ENCODE measurements at places on chromosomes 4 and X.

DNA sequence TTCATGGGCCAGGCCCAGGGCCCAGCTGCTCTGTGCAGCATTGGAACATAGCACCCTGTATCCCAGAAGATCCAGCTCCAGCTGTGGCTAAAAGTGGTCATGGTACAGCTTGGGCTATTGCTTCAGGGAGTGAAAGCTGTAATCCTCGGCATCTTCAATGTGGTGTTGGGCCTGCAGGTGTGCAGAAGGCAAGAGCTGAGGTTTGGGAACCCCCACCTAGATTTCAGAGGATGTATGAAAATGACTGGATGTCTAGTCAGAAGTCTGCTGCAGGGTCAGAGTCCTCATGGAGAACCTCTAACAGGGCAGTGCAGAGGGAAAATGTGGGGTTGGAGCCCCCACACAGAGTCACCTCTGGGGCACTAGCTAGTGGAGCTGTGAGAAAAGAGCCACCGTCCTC is 341.7 kb downstream of the PPP3CA start:
- DNase-seq = no peak

- no peak for DNase-seq
Observed at GRCh38 chr4:3307891-3308575, 15.2 kb downstream of the RGS12 start.

DNA sequence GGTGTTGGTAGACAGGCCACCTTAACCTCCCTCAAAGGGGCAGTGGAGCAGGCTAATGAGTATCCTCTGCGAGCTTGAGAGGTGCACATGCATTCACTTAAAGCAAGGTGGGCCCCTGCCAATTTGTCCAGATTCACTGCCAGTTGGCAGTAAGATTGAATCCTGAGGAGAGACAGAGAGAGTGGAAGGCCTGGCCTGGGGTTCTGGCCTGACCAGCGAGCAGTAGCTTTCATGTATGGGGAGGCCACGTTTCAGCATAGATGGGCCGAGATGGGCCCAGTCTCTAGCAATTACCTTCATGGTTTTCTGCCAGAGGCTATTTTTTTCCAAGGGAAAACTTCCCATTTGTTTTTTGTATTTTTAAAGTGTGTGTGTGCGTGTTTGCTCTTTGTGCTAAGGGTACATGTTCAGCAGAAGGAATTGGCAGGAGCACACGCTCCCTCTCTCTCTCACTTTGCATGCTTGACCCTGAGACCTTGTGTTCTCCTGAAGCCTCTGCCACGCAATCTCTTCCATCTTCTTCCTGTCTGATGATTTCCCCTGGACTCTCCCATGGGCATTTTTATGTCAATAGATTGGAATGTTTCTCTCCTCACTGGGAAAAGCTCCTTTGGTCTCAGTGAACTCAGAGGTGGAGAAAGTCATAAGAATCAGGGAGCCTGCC is 215.8 kb upstream of the SFRP2 start:
- DNase-seq = no peak

GRCh38 chr4:128512767-128513322 is 225.2 kb upstream of the PGRMC2 start:
- no peak for DNase-seq

- no peak for DNase-seq
Observed at GRCh38 chr4:2787230-2788100, 5.4 kb upstream of the SH3BP2 start.

DNA sequence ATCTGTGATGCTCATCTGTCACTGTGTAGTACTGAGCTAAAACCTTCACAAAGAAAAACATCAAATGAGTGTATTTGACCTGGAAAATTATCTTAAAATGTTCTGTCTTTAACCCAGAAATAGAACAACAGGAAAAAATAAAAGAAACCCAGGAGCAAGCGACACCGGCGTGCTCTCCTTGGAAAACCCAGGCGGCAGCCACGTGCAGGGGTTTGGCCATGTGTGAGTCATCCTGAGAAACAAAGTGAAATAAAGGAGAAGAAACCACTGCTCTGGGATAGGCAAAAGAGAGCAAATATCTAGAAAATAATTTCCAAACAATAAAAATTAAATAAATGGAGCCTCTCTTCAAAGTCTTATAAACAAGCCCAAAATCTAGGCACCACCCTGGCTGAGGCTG is 20.0 kb upstream of the TMEM128 start:
- DNase-seq = no peak

DNA sequence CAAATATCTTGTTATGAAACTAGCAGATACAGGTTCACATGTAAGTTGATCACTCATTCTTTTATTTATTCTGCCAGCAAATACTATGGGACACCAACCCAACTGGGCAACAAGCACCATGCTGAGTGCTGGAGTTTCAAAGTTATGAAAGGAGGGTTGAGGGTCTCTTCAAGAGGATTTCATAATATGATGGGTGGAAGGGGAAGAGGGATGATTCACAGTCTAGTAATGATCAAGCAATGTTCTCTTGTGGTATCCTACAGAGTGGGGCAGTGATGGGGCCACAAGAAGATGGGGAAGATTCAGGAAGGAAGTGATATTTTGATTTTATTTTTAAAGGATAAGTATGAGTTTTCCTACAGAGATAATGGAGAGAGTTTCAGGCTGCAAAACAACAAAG is 46.2 kb upstream of the TXK start:
- no peak for DNase-seq

- DNase-seq = no peak
Observed at GRCh38 chr4:77899607-77900006, 37.0 kb downstream of the MRPL1 start.

- no peak for DNase-seq
Observed at GRCh38 chr4:93243262-93243661, 585.3 kb upstream of the ATOH1 start.

- no peak for DNase-seq
Observed at GRCh38 chr4:21290562-21290961, 590.3 kb downstream of the PACRGL start.

- peak; percentile 78 for DNase-seq
Observed at GRCh38 chr4:76949276-76950051, at the start of gene SEPTIN11. SEPTIN11 (plus strand) TSS chr4:76949752; CDS start chr4:76949904, 152 bp downstream.

DNA sequence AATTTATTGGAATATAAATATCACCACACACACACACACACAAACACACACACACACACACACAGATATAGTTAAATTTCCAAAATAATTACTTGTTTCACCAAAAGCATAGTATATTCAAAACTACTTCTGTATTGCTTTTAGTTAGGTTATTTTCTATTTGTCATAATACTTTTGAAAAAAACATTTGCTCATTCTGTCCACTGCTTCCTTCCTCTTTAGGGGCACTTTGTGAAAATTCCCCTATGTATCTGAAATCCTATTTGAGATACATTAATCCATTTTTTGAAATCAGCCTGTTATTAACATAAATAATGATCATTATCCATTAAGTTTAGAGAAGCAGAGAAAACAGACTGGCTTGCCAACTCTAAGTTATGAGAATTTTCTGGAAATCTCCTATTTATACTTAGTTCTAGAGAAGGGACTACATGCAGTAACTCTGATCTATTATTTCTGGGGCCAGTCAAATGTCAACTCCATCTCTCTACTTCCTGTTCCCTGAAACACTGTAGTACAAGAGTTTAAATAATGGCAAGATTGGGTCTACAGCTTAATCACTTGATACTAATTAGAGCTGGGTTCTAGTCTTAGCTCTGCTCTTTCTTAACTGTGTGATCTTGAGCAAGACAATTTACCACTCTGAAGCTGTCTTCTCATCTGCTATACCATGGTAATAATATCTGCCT is 54.4 kb upstream of the GPR174 start:
- DNase-seq = no peak

DNA sequence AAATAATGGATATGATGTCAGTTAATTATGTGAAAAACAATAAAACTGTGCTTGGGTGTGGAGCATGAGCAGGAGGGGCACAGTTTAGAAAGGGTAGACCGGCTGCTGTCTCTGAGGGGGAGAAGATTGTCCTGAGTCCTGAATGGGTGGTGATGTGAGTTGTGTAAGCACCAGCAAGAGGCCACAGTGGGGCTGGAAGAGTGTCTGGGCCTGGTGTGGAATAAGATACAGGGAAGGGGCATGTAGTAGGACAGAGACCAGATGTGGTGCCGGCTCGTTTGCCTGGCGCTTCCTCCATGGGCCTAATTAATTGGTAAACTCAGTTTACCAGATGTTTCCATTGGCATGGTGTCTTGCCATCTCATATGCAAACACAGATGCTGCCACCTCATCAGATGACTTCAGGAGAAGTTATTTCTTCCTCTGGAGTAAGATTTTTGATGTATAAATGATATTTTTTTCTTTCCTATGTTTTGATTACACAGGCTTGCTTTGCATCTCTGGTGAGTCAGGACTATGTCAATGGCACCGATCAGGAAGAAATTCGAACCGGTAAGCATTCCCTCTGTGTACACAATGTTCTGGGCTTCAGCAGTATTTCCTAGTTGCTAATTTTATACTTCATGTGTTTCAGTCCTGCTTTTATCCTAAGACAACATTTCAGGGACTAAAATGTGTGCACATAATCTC is 5.1 kb downstream of the MED28 start:
- DNase-seq = no peak

GRCh38 chr4:41362621-41363383 is 106.1 kb downstream of the UCHL1 start:
- DNase-seq = no peak

- DNase-seq = no peak
Observed at GRCh38 chr4:20572976-20573375, 127.3 kb upstream of the PACRGL start.

- DNase-seq = no peak
Observed at GRCh38 chr4:116215622-116216021, 869.8 kb downstream of the TRAM1L1 start.

GRCh38 chrX:103073467-103073866 is 9.5 kb upstream of the BEX1 start:
- no peak for DNase-seq

DNA sequence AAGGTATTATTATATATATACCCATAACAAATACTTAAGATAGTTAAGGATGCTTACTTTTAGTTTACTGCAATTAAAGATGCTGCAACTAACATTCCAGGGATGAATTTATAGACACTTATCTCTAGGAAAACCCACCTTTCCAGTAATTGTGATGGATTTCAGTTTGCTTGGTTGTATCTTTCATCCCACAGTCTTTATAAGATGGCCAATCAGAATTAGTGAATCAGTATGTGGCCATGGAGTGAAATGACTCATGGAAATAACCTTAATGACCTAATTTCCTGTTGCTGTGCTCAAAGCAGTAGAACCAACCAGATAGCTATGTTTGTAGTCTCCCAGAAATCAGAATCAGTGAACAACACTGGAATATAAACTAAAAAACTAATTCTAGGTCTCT is 26.4 kb downstream of the MOSPD2 start:
- no peak for DNase-seq

- no peak for DNase-seq
Observed at GRCh38 chr4:184115399-184115798, 102.3 kb downstream of the ENPP6 start.

DNA sequence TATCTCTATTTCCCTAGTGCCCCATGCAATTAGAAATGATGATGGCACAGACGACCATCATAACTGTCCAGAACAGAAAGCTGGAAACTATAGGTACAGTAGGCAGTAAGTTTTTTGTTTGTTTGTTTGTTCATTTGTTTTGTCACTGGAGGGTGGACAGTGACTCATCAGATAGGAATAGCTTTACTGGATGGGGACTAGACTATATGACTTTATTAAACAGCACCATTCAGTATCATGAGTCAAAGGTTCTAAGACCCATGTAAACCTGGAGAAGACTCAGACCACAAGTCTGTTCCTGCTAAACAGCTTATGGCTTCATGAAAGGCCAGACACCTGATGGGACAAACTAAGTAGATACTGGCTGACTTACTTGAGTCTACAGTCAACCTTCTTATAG is 38.4 kb downstream of the PLAC1 start:
- DNase-seq = no peak

DNA sequence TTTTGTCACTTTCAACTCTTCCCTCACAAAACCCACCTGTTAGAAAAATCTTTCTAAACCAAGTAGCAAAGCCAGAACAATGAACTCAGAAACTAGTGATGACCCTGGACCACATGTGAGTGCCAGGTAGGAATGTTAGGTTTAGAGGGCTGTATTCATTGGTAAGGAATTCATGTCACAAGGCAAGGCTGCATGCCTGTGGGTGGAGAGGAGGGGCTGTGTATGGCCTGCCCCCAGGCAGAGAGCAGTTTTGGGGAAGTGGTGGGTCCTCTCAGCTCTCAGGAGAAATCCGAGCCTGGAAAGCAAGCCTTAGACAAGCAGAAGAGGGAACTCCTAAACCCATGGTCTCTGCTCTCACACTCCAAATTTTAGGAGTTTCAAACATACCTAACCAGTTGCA is 2.4 kb downstream of the RNF175 start:
- DNase-seq = no peak

- no peak for DNase-seq
Observed at GRCh38 chr4:40190019-40190418, 6.8 kb upstream of the RHOH start.

DNA sequence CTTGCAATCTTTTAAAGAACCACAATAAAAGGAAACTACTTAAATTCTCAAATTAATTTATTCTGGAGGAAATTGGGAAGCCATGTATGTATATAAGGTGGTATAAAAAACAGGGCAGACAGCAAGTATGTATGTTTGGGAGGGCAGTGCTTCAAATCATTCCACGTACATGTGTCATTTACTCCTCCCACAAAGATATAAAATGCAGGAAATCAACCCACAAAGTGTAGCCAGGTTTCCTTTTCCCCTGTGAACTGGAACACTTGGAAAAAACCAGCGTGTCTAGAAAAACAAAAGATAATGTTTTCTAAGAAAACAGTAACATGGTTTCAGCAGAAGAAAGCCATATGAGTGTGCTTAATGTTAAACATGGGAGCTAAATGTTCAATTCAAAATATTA is 156.7 kb upstream of the FAM47A start:
- DNase-seq = no peak

GRCh38 chrX:151738751-151739150 is 4.2 kb downstream of the CNGA2 start:
- no peak for DNase-seq

DNA sequence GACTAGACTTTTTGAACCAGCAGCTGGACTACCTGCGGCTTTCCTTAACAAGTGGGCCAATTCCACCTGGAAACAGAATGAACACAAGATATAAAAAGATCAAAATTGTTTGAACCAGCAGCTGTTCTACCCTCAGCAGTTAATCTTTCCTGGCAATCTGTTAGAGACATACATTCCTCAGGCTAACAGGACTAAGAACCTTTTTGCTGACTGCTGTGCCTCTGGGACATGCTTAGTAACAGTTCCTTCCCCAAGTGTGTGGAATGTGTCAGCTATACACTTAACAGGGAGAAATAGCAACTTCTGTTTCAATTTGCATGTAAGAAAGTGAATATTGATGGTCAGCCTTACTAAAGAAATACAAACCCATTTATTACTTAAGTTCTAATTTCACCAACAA is 554.4 kb downstream of the ARAP2 start:
- DNase-seq = no peak

GRCh38 chr4:28062562-28062961 is 1201.9 kb downstream of the STIM2 start:
- DNase-seq = no peak

DNA sequence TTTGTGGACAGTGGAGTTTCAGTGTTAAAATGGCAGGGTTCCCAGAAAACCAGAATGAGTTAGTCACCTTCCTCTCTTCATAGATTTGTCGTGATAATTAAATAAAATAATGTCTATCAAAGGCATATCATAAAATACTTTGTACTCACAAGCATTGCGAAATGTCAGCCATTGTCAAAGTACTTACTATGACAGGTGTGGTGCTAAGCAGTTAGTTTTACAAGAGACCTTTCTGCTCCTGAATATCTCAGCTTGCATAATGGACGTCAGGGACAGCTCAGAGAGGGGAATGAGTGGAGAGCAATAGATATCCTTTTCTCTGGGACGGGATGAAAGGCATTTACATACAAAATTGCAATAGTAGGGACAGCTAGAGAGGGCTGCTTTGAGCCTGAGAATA is 560.9 kb downstream of the KCNIP4 start:
- no peak for DNase-seq
